ENCODE measurements at places on chromosomes 2 and 18.
A peak's percentile ranks its signal among the peaks of the same experiment; 100 is the strongest.

DNA sequence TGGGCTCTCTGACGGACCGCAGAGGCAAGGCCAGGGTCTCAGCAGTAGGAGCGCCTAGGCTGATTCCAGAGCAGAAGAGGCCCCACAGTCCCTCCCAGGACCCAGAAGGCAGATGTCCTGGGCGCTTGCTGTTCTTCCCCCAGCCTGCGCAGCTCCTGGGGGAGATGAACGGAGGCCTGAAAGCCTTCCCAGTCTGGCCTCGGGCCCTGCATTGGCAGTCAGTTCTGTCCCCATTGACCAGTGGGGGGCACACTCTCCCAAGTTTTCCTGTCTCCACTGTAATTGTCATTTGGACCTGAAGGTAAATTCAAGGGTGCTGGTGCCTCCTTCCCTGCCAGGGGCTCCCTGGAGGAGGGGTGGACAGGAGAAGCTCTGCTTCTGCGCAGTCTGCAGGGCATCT is 345.7 kb downstream of the CYP26B1 start:
- DNase-seq: peak; percentile 77

GRCh38 chr18:76564117-76564516 is 69.1 kb upstream of the ZNF516 start:
- DNase-seq: peak; percentile 71

DNA sequence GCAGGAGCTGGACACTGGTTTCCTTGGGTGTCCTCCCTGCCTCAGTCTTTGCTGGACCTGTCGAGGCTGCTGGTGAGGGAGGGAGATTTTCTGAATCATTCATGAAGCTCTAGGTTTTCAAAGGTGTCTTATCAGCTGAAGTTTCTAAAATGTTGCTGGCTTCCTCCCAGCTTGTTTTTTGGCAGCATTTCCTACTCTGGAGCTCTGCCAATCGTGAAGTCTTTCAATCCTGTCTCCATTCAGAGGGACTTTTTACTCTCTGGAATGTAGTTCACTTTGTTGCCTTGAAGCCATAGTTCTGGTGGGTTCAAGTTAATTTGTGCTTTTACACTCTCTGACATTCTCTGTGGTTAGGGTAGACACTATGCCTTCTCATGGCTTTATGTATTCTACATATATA is 23.9 kb downstream of the SNTG2 start:
- DNase-seq: peak; percentile 77

DNA sequence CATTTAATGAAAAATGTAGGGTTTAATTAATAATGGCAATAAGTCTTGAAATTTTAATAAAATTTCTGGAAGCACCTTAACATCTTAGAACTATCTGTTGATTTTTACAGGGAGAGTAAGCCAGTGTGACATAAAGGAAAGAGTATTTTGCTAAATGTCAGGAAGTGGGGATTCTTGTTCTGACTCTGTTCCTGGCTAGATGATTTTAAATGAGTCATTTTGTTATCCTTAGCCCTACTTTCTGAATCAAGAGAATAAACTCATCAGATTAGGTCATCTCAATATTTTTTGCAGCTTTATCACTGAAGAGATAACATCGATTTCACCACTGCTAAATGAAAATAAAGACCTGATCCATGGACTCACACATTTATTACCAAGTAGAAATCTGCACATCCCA is 377.5 kb upstream of the CYRIA start:
- peak; percentile 56 for DNase-seq

- no peak for DNase-seq
Observed at GRCh38 chr2:27741673-27742072, 29.8 kb upstream of the MRPL33 start.

DNA sequence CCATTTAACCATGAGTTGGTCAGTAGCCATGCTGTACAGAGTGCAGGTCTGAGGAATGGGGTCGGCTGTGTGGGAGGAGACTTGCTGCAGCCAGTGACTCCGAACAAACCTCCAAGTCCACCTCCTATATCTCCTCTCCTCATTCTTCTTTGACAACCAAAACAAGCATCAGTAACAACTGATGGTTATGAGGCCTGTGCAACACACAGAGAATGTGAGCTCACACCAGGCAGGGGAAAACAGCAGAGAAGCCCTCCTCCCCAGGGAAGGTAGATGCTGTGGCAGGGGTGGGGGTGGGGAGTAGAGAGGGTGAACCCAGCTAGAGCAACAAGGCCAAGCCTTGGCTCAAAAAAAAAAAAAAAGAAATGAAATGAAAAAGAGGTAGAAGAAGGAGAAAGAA is 12.3 kb upstream of the CNGA3 start:
- DNase-seq: peak; percentile 2

All from choroid plexus epithelial cell (primary cell).